Activated naive CD4-positive, alpha-beta T cell treated with anti-CD3 and anti-CD28 coated beads, Interleukin-2, amount 50 U/mL, for 16 hours (primary cell): ENCODE measurements at places on chromosomes 1 and 21.

- DNase-seq = no peak
Observed at GRCh38 chr1:152806576-152806975, at the start of gene LCE1C. LCE1C (minus strand) TSS chr1:152806651; CDS start chr1:152805478, 1,173 bp downstream.

DNA sequence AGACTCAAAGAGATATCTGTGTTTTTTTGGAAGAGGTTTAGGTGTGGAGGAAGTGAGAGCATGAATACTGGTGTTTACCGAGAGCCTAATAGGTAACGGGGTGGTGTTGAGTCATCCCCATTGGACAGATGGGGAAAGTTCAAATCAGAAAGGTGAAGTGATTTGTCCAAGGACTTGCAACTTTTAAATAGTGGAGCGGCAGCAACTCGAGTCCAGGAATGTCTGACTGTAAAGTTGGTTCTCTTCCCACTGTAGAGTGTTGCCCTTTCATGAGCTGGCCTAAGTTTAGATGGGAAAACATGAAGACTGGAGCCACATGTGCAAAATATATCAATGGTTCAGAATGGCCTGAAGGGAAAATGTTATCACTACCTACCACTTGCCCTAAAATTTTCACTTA is 125.7 kb downstream of the LYPLAL1 start:
- DNase-seq = no peak

DNA sequence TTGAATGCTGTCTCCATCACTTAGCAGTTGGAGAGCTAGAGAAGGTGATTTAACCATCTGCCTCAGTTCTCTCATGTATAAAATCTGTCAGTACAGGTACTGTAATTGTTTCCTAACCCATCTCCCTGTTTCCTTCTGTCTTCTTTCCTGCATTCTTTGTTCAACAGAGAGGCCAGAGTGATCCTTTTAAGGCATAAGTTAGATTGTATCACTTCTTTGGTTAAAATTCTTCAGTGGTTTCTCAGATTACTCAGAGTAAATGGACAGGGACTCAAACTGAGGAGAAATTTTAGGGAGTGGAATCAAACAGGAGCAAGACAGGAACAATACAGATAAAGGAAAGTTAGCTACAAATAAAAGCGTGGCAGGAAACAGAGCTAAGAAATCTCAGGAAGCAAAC is 45.2 kb upstream of the SSX2IP start:
- DNase-seq = no peak

DNA sequence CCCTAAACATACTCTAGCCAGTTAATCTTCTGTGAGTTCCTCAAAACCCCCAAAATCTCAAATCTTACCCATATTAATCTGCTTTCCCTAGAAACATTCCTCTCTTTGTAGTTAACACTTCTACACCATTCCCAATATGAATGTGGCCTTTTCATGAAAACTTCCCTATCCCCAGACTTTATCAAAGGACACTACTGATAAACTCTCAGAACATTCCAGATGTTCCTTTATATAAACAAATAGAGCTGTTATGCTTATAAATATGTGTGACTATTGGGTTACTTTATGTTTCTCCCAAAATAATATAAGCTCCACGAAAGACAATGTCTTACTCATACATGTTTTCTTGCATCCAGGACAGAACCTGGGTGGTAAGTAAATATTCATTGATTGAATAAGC is 205.4 kb upstream of the NFIA start:
- DNase-seq = no peak

GRCh38 chr1:67767103-67767782 is 66.0 kb downstream of the GNG12 start:
- no peak for DNase-seq

DNA sequence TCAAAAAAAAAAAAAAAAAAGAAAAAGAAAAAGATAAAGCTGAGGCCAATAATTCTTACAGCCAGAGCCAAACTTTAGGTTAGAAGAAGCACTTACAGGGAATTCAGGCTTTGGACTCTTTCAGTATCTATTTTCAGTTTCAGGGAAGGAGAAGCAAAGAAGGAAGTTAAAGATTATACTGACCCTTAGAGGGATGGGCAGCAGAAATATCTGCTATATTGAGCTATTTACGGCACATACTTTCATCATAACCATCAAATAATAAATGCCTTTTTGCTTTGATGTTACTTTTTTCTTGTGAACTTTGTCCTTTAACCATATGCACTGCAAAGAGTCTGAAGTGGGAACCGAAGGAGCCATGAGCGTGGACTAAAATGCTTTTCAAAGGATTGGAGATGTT is 42.0 kb downstream of the TM2D1 start:
- DNase-seq = no peak

DNA sequence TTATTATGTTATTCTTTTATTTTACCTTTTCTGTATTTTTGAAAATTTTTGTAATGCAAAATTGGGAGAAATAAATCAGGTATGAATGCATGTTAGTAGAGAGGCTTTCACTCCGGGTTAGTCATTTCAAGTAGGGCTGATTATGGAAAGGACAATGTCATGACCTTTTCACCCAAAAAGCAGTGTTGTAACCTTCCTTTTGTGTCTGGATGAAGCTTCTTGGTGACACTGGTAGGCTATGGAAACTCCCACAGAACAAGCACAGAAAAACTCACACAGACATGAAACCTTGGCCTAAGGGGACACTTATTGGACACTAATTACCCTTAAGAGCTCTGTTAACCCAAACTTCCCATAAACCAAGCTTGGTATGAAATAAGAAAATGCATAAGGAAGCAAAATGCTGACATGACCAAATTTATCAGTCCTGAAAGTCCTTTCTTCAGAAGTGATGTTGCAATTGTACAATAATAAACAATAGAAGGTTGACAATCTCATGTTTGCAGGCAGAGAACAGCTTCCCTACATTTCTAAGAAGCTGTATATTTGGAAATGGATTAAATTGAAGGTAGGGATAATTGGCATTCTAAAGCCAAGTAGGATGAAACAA is 70.0 kb upstream of the KCNJ15 start:
- no peak for DNase-seq

GRCh38 chr1:18537386-18538306 is 56.9 kb downstream of the KLHDC7A start:
- DNase-seq = no peak

GRCh38 chr1:214777364-214777763 is 174.4 kb downstream of the CENPF start:
- no peak for DNase-seq

DNA sequence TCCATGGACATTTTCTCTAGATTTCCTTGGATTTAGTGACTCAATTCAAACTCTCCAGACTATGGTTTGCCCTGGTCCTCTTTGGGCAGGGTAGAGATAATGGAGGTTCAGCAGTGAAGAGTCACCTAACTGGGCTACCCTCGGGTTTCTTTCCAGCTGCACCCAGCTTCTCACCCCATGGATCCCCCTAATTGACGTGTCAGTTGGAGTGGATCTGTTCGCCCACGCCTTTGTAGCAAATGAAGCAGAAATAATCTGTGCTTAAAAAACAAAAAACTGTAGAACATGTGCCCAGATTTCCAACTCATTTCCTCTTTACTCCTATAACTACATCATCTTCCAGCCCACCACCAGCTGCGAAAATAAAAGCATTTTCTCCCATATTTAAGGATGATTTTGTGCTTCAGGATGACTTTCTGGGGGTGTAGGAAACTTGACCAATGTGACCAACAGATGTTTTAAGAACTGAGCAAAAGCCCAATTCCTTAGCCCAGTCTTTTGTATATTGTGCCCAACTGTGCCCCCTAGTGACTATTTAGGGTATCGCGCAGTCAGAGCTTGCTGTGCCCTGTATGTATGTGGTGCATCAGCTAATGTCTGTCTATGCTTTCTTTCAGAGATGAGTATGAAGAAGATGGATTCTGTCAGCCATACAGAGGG is 66.5 kb upstream of the UBE2U start:
- peak; percentile 63 for DNase-seq

GRCh38 chr1:65725064-65725463 is 67.6 kb upstream of the PDE4B start:
- DNase-seq = no peak

- DNase-seq = no peak
Observed at GRCh38 chr1:216390956-216391355, 32.3 kb downstream of the USH2A start.

DNA sequence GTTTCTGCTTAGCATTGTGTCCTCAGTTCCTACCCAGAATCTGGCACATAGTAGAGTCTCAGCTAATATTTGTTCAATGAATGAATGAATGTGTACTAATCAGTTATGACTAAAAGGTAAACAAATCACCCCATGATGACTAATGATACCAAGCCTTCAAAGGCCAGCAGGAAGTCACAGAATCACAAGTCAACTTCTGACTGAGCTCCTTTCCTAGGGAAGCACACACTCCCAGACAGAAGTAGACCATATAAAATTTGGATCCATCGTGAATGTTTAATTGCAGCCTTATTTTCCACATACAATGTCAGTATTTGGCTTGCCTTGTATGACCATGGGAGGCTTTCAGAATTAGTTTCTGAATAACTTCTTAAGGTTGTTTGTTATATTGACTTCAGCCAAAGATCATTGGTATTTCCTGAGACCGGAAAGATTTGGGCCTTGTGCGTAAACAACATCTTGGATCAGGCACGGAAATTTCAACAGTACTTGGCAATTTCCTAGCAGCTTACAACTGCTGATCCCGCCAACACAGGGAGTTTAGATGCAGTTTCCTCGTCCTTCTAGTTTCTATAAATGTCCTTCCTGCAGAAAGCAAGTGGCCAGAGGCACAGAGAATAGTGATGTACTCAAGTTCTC is 185.9 kb upstream of the ATP1B1 start:
- DNase-seq = no peak

DNA sequence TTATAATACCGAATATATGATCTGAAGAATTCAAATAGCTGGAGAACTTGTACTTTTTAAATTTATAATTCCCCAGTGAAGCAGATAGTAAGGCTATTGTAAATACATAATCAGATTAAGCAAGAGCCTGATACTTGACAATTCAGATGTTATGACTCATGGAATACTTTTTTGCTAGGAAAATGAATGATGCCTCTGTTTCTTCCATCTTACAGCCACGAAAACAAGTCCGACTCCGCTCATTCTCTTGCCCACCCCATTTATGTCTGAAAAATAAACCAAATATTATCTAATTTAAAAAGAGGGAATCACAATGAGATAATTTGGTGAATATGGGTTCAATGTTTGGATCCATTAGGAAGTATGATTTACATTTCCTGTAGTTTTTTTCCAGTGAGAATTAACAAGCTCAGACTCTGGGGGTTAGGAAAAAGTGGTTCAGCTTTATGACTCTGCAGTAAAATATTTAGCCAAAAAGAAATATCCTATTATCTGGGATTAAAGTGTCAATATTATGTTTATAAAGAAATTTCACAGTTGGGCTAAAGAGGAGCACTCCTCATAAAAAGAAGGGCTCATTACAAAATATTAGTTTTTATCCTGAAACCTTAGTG is 50.4 kb upstream of the DAB1 start:
- no peak for DNase-seq

DNA sequence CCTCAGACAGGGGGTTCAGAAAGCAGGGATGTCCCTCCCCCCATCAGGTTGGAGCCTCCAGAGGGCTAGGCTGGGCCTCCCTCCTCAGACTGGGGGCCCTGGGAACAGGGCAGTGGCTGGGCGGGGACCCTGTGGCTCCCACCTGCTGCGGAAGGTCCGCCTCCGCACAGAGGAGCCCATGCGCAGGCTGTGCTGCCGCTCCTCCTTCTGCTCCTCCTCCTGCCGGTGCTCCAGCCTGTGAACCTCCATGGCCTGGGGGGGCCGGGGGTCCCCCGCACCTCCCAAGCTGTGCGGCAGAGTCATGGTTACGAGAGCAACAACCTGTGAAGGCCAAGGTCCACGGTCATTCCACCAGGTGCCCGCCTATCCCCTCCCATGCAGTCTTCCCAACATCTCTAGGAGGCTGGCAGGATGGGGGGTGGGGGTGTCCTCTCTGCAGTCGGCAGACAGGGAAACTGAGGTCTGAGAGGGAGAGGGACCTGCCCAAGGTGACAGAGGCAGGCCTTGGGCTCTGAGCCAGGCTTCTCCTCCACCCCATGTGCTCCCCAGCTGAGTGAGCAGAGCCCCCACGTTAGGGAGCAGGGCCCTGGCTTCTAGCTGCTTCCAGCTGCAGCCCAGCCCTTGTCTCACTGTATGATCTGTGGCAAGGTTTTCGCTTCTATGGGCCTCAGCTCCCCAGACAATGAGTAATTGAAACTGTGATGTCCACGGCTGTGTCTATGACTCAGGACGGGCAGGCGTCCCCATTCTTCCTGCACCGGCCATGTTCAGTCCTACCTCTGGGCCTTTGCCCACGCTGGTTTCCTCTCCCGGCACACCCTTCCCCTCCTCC is 3.4 kb downstream of the MYOM3 start:
- DNase-seq = no peak

DNA sequence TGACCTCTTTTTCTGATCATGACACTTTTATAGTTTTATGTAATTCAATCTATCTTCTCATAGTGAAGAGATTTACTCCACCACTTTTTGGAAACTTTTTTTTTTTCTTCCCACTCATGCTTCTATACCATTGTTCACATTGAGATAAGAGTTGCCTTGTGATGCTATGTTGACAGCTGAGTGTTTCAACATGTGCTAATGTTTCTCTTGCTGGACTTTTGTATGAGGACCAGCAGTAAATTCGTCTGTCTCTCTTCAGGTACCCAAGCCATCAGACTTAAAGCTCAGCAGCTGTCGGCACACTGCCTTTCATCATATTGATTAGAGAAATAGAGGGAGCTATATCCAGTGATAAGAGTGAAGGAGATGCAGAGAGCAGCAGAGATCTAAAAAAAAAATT is 227.0 kb downstream of the GRIK1 start:
- no peak for DNase-seq
